Mesothelial cell of epicardium (in vitro differentiated cells): ENCODE measurements at places on chromosomes 3 and 15.
A peak's percentile ranks its signal among the peaks of the same experiment; 100 is the strongest.

- no peak for DNase-seq
- H3K4me1 ChIP-seq: no peaks in the 10 kb centered on the region
- H3K36me3 ChIP-seq: no peaks in the 10 kb centered on the region
Measured at GRCh38 chr15:39869254-39869653, 50.8 kb downstream of the GPR176 start.

DNA sequence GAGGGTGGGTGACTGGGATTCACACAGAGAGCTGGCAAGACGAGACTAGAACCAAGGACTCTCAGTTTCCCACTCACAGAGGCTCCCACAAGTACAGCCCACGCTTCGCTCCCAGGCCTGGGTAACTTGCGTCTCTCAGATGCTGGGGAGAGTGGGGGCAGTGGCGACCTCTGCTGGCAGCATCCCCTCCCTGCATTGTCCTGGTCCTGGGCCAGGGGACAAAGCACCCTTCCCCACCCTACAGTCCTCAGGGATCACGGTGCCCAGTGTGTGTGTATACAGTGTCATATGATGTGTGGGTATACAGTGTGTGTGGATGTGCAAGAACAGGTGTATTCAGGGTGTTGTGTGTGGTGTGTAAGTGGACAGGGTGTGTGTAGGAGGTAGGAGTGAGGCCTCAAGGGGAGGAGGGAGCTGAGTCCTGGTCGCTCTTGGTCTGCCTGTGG lies 12.8 kb downstream of the VILL start:
- H3K4me1 ChIP-seq: peaks cover 12% of the 10 kb centered on the region
- H3K36me3 ChIP-seq: peaks cover 8% of the 10 kb centered on the region
- H3K27me3 ChIP-seq: no peaks in the 10 kb centered on the region
- H3K27ac ChIP-seq: no peak overlapping the region

DNA sequence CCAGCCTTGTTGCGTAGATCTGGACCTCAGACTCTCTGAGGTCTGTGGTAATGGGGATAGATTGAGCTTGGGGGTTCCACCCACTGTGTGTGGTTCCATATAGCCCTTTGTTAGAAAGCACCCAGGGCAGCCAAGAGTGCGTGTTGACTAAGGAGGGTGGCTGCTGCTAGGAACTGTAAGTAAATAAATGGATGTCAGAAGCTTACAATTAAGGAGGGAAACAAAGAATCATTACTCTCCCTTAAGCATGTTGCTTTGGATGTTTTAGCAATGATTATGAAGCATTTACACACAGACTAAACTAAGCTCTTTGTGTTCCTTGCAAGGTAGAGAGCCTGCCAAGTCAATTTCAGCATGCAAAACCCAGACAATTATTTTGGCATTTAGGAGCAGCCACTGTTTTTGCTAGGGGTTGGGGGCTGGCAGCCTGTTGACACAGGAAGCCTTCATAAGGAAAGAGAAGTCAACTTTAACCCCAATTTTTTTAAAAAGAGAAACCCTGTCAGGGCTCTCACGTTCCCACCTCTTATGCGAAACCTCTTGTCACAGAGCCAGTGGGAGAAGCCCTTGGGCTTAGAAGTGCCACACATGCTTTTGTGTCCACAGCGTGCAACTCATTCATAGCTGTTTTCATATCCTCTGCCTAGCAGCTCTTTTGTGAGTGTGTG lies 127.8 kb downstream of the CMSS1 start:
- no peak for DNase-seq
- H3K27me3 ChIP-seq: no peaks in the 10 kb centered on the region
- peaks cover 57% of the 10 kb centered on the region for H3K4me1 ChIP-seq
- no peaks in the 10 kb centered on the region for H3K36me3 ChIP-seq
- H3K27ac ChIP-seq: peak overlapping the region; percentile 78
- no peak overlapping the region for H3K4me3 ChIP-seq

- no peak overlapping the region for H3K4me3 ChIP-seq
- DNase-seq: no peak
- H3K27ac ChIP-seq: no peak overlapping the region
- H3K27me3 ChIP-seq: no peaks in the 10 kb centered on the region
- H3K4me1 ChIP-seq: peaks cover 2% of the 10 kb centered on the region
Measured at GRCh38 chr3:165455360-165455759, 259.2 kb upstream of the SLITRK3 start.

DNA sequence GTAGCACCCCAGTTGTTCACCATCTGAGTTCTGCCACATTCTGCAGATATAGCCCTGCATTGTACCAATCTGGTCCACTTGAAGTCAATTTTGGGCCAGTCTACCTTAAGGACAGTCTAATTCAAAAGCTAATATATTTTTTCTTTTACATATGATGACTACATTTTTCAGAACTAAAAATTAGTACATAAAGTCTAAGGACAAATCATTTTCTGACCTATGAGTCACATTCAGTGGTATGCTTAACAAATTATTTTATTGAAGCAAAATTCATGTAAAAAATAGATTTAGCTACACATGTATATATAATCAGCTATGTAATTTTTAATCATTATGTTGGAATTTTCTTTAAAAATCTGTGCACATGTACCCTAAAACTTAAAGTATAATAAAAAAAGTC lies 52.1 kb upstream of the IL12A start:
- H3K4me3 ChIP-seq: no peak overlapping the region
- H3K27ac ChIP-seq: no peak overlapping the region
- no peaks in the 10 kb centered on the region for H3K4me1 ChIP-seq
- peaks cover 9% of the 10 kb centered on the region for H3K36me3 ChIP-seq
- DNase-seq: no peak

GRCh38 chr3:166351461-166351860 lies 514.2 kb upstream of the BCHE start:
- no peak overlapping the region for H3K27ac ChIP-seq
- DNase-seq: no peak
- no peaks in the 10 kb centered on the region for H3K27me3 ChIP-seq
- H3K4me3 ChIP-seq: no peak overlapping the region
- H3K4me1 ChIP-seq: no peaks in the 10 kb centered on the region

DNA sequence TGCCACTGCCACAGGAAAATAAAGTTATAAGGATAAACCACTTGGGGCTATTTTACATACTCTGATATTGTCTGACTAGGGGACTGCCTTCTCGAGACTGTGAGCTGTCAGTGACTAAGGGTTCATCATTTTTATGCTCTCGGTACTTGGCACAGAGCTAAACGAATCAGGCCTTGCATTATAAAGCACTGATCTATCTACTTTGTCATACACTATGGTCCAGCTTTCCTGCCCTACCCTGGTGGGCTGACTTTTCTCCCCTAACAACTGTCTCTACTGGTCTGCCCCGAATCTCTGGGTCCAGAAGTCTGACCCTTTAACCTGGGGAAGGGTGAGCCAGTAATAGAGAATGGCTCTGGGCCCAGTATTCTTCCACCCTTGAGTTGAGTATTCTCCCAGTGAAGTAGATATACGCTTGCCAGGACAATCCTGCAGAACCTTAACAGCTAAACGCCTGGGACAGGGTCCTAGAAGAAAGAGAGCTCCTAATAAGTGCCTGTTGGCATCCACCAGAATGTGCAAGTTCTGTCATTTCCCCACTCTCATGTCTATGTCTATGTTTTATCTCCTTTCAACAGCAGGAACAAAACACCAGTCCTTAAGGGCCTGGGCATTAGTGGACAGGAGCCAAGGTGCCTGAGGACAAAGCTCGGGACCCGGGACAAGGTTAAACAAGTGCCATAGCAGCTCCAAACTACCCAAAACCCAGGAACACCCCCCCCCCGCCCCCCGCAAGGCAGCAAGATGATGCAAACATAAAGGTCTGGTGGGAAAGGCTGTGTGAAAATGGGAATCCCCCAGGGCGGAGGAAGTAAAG lies 1.2 kb downstream of the LARP6 start:
- peaks cover 15% of the 10 kb centered on the region for H3K4me1 ChIP-seq
- H3K4me3 ChIP-seq: peak overlapping the region; percentile 89
- peaks cover 20% of the 10 kb centered on the region for H3K36me3 ChIP-seq
- DNase-seq: no peak

DNA sequence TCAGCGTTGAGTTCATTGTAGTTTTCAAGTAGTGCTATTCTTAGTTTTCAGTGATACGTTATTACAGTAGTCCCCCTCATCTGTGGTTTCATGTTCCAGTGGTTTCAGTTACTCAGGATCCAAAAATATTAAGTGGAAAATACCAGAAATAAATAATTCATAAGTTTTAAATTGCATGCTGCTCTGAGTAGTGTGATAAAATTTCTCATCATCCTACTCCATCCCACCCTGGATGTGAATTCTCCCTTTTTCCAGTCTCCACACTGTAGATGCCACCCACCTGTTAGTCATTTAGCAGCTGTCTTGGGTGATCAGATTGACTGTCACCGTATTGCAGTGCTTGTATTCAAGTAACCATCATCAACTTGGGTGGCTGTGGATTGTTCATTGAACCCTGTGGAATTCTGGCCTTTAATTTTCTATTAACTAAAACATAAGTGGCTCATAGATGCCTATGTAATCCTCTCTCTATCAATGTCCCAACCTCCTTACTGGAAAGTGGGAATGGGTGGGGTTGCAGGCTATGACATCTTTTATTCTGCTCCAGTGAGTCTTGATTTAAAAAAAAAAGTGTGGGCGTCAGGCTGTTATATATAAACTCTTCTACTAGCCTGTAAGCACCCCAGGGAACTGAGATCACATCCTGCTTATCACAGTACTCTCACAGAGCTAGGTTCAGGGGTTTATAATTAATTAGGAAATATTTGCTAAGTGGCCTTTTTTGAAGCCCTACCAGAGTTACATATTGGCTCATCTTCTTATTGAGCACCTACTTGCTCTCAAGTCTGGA lies 97.5 kb downstream of the CFAP20DC start:
- no peaks in the 10 kb centered on the region for H3K27me3 ChIP-seq
- H3K4me3 ChIP-seq: no peak overlapping the region
- no peak overlapping the region for H3K27ac ChIP-seq
